SW480 (cell line): ENCODE measurements at places on chromosomes 11 and 22.

- DNase-seq, result no peak
Observed at GRCh38 chr11:74532501-74533246, 39.1 kb upstream of the LIPT2 start.

DNA sequence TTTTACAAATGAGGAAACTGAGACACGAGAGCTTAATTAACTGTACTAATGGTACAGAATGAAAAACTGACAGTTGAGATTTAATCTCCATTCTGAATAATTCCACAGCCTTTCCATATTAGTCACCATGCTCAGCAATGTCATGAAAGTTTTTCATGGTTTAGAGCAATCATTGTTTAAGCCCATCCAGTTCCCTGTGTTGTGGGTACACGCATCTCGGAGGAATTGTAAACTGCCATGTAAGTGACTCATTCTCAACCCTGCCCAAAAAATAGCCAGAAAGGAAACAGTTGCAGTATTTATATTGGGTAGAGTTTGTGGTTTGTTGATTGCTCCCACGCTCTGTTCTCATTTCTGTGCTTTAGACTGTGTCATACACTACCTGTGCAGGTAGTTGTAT is 1790.8 kb downstream of the LRRC4C start:
- DNase-seq, result peak; percentile 71

DNA sequence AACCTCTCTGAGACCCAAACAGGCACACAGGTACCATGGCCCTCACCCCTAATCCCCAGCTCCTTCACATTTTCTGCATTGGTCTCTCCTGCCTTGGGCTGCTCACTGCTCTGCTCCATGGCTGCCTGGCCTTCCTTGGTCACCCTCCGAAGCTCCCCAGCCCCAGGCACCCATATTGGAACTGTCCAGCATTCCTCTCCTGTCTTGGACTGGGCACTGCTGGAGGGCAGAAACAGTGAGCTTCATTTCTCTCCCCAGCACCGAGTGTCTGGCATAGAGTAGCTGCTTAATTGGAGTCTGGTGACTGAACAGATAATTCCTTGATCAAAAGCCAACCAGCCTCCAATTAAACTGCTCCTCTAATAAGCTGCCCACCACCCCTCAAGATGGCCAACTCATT is 13.2 kb downstream of the PLEKHA7 start:
- DNase-seq, result no peak

DNA sequence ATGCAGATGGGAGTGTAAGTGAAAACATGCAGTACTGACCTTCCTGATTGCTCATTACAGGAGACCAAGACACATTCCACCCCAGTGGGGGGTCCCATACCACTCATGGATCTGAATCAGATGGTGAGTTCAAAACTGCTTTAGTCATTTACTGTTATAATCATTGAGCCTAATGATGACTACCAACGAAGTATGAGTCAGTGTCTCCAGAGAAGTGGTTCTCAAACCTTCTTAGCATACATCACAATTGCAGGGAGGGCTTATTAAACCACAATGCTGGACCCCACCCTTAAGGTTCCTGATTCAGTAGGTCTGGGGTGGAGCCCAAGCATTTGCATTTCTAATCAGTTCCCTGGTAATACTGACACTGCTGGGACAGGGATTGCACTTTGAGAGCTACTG is 75.8 kb downstream of the CD44 start:
- DNase-seq, result no peak

DNA sequence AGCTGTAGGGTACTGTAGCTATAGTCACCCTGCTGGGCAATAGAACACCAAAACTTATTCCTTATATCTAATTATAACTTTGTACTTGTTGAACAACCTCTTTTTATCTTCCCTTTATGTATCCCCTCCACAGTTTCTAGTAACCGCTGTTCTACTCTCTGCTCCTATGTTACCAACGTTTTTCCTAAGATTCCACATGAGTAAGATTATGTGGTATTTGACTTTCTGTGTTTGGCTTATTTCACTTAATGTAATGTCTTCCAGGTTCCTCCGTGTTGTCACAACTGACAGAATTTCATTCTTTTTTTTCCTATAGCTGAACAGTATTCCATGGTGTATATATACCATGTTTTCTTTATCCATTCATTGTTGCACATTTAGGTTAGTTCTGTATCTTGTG is 258.4 kb downstream of the DYNC2H1 start:
- DNase-seq, result no peak

DNA sequence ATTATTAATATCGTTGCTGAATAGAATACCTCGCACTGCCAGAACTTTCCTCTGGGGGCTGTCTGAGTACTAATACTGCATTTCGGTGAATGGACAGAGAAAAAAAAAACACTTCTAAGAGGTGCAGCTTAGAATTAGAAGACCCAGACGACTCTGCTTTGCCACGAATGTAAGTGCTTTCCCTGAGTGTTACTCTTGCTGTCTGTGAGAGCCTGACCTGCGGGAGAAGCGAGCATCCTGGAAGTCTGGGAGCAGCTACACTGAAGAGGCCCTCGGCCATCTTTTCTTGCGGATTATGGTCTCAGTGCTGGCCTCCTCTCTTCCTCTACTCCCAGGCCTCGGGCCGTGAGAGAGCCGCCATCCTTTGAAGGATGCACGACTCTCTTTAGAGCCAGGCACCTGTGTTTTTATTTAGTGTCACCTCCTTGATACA is 94.9 kb downstream of the SCN3B start:
- DNase-seq, result no peak

GRCh38 chr11:64814712-64815187 is 4.4 kb upstream of the MEN1 start:
- no peak for DNase-seq

DNA sequence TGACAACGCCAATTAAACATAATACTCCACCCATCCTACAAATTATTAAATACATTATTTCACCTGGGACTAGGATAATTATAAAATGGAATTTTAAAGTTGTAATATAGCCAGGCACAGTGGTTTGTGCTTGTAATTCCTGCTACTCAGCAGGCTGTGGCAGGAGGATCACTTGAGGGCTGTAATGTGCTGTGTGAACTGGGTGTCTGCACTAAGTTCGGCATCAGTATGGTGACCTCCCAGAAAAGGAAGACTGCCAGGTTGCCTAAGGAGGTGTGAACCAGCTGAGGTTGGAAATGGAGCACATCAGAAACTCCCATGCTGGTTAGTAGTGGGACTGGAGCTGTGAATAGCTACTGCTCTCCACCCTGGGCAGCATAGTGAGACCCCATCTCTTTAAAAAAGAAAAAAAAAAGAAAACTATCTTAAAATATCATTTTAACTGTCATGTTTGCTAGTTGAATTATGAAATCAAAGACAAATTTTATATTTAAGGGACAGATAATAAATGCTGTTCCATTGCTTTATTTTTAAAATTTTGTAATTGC is 28.0 kb downstream of the PPP6R2 start:
- no peak for DNase-seq

- DNase-seq, result no peak
Observed at GRCh38 chr11:115950660-115951059, 446.4 kb upstream of the CADM1 start.

GRCh38 chr11:120563703-120564572 is 52.4 kb downstream of the GRIK4 start:
- no peak for DNase-seq

DNA sequence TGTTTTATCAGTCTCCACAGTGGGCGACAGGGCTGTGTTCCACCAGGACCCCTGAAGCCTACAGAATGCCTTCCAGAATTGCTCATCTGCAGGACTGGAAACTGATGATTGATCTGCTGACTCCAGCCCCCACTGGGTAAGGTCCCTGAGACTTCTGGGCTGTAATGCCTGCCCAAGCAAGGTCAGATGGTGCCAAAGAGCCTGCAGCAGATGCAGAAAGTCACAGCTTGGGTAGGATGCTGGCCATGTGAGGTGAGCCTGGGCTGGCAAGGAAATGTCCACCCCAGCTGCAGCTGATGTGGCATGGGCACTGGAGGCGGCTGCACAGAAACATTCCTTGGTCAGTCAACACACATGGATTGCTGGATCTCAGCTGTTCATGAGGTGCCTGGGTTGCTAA is 30.9 kb downstream of the LRRC32 start:
- DNase-seq, result no peak

DNA sequence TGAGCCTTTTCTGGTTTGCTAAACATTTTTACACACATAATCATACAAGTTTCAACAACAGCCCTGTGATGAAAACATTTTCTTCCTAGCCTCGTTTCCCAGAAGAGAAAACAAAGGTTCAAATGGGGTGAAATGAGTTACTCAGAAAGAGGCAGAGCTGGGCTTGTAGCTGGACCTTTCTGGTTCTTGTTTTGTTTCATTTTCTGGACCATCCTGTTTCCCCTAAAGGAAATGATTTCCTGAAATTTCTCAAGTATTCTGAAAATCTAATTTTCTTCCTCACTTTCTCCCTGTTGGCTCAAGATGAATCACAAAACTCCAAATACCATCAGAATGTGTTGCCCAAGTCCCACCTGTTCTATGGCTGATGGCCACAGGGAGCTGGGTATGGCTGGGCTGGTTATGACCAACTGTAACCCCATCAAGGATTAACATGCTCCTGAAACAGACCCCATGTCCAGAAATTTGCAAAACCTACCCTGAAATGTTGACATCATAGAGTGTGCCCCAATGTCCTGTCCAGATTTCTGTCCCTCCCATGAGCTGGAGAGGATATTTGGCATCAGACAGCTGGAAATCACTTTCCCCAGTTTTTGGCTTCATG is 6.7 kb upstream of the APOL4 start:
- DNase-seq, result no peak

DNA sequence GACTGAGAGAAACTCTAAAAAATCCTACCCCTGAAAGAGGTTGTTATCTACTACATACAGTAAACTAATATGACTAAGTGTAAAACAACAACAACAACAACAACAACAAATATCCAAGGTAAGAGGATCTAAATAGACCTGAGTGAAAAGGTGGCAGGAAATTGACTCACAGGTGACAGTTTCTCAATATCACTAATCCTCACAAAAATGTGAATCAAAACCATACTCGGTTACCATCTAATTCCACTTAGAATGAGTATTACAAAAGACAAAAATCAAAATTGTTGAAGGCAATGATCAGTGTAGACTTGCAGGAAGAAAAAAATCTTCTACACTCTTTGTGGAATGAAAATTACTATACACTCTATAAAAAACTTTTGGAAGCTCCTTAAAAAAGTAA is 17.5 kb downstream of the RGL4 start:
- no peak for DNase-seq

DNA sequence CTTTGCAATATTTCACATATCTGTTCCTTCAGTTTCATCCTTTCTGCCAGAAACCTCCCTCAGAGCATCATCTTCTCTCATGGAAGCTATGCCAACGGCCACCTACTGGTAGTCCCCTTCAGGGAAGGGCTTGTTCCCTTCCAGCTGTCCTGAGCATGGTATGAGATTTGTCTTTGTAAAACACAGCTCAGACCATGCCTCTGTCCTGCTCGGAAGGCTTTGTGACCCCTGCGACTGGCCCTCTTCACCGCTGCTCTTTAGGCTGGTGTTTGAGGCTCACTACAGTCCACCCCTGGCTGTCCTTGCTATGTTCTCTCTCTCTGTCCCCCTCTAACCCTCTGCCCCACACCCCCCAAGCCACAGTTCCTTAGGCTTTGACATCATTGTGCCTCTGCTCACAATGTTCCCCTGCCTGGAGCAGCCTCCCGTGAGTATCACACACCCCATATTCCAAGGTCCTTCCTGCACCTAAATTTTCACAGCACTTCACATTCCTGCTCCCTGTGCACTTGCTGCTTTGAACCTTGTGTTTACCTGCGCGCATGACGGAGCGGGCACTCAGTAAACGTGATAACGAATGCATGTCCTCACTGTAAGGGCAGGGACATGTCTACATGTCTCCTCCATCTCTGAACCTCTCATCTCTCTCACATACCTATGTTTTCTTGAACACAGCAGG is 24.0 kb upstream of the ACER3 start:
- no peak for DNase-seq

DNA sequence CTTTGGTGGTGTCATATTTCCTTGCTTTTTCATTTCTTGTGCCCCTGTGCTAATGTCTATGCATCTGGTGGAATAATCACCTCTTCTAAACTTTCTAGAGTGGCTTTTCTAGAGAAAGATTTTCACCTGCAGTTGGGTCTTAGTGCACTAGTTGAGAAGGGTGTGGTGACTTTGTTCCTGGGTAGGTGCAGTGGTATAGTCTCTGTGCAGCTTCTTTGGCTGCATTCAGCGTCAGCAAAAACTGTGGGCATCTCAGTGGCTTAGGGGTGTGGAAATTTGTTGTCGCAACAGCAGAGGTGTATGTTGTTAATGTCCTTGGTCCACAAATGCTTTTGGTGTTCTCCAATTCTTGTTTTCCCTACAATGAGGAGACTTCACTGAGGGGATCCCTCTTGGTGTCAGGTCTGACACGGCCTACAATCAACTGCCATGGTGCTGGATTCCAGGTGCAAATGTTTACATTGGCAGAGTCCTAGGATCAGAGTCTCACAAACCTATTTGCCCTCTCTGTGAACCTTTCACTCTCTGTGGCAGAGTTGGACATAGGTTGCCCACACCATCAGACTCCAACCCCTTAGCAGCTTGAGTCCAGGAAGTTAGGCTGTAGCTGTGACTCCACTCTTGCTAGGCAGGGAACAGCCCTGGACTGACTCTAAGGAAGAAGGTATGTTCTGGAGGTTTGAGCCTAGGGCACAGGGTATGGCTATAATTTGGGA is 48.8 kb downstream of the GDPD4 start:
- no peak for DNase-seq

DNA sequence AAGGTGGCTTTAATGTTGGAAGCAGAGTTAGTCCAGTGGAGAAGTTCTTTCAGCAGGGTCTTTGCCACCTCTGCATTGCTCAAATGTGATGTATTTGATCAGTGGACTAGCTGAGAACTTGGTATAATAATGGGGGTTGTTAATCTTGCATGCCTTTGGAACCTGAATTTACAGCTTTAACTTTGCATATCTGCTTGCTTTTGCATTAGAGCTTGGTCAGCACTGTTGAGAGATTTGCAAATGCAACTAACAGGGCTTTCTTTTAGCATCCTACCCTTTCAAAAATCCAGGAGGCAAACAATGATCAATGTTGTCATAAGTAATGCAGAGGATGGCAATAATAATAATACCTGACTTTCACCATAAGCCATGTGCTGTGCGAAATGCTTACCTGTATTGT is 48.2 kb downstream of the NF2 start:
- no peak for DNase-seq

- no peak for DNase-seq
Observed at GRCh38 chr11:102513869-102514268, 16.7 kb downstream of the MMP7 start.

- peak; percentile 79 for DNase-seq
Observed at GRCh38 chr11:450809-451451, 851 bp downstream of the PTDSS2 start.

DNA sequence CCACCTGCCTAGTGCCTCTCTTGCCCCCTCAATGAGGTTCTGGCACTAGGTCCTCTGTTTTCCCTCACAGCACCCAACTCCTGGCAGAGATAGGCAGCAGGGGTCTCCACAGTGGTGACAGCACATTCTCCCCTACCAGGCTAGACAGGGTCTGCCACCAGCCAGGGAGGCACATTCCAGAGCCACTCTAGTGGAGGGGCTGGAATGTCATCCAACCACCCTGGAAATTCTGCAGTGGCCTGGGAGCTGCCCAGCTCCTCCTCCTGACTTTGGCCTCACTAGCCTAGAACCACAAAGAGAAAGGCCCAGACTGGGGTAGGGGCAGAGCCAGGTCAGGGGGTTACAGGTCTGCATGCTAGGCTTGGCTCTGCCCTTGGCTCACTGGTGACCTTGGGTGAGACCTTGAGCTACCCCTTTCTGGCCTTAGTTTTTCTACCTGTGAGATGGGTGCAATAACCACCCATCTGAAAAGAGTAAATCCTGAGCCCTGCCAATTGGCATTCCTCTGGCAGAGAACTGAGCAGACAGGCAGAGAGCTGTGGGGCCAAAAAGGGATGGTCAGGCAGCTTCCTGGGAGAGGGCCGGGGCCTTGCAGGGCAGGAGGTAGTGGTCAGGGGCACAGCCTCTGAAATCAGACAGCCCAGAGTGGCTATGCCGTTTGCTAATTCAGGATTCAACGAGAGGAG is 7.1 kb downstream of the P2RY2 start:
- no peak for DNase-seq
